ENCODE measurements at places on chromosomes 7 and 10.

DNA sequence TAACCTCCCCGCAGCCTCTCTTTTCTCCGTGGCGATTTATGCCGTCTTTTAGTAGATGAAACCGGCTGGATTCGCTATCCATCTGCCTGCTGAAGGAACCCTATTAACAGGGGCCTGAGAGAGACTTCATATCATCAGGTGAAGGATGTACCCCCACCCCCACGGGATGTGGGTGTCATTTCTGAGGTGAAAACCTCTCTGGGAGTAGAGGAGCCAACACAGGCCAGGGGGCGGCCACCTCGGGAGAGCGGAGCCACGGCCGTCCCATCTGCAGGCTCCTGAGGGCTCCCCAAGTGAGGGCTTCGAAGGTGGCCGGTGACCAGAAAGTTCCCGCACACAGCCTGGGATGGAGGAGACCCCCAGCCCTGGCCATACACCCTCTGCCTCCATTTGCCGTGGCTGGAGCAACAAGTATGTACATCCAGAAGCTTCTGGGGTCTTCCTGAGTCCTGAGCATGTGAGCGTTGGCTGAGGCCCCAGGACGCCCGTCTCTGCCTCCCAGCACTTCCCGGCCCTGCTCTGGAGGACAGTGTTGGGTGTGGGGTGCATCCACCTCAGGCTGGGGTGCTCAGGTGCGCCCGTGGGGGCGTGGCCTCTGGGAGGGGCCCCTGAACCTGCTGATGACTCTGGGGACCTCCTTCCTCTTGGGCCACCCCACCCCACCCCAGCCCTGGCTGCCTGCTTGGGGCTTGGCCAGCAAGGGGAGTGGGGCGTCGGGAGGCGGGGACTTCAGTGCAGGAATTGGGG lies 84.7 kb downstream of the NKX6-2 start:
- no peak for DNase-seq

GRCh38 chr7:2812831-2813230 lies 31.3 kb downstream of the GNA12 start:
- DNase-seq = no peak

DNA sequence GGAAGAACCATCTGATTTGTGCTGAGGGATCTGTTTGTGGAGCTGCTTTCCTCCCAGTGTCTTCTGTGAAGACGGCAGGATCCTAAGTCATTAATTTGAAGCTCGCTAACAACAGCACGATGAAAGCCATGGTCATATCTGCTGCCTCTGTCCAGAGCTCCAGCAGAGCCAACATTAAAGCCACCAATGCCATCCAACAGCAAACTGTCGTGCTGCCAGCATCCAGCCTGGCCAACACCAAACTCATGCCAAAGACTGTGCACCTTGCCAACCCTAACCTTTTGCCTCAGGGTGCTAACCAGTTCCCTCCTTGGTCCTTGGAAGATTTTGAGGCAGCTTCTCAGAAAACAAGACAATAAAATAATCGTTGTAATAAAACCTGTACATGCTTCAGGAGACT lies 36.2 kb downstream of the HTR5A start:
- no peak for DNase-seq

DNA sequence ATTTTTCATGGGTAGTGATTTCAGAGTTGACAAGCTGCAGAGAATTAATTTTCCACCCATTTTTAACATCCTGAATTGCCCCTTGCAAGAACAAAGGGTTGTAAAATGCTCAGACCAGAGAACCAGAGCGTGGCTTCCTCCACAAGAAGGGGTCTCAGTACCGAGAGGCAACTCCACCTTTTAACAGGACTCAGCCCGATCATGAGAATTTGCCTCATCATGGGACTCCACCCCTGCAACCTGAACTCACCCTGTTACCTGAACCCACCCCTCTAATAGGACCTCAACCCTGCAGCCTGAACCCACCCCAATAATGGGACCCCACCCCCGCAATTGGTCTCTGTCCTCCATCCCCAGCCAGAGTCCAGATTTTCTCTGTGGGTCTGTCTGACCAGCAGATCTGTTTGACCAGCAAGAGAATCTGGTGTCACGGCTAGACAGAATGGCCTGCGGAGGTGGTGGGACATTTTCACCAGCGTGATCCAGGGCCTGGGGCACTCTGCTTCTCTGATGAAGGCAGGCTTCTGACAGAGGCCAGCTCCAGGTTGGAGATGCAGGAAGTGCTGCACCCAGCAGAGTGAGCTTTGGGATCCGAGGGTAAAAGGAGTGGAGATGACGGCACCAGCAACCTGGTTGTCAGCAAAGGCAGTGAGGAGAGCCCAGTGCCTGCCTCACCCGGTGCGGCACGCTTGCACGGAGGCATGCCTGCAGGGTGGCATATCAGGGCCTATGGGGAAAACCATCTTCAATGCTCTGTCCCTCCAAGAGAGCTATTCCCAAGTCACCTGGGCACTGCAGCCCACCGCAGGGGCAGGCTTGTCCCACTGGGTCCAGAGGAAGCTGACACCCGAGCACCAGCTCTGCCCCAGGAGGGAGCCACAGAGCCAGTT lies 136.6 kb downstream of the TCERG1L start:
- DNase-seq = no peak

- DNase-seq = no peak
Measured at GRCh38 chr10:42973870-42974692, 102.8 kb upstream of the RET start.

GRCh38 chr7:129405527-129405926 lies 28.7 kb upstream of the STRIP2 start:
- DNase-seq = no peak

- DNase-seq = peak; percentile 19
Measured at GRCh38 chr10:71138166-71138830, 74.1 kb upstream of the UNC5B start.

All from NCI-H446 treated with DMSO at 0.1 percent for 48 hours (cell line).